Suppressor macrophage (primary cell): ENCODE measurements at places on chromosomes 5 and 9.

DNA sequence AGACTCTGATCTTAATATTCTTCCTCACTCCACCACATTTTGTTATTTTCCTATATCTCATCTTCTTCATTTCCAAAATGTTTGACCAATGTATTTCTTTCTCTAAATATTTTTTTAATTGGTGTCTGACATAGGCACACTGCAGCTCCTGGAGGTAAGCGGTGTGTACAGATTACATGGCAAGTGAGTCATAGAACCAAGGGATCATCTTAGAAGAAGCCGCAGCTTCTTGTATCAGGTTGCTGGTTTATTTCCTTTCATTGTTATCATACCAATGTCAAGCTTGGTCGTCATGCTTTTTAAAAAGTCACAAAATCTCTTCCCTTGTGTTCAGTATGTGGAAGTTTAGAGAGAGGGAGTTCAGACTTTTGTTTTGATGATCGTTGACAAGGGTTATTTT lies 526.1 kb upstream of the CDH18 start:
- no peak for DNase-seq

- DNase-seq: no peak
These were observed 4.3 kb downstream of the SPATA24 start for GRCh38 chr5:139399501-139400121.

GRCh38 chr9:89051421-89052025 lies 60.3 kb downstream of the S1PR3 start:
- DNase-seq: no peak

DNA sequence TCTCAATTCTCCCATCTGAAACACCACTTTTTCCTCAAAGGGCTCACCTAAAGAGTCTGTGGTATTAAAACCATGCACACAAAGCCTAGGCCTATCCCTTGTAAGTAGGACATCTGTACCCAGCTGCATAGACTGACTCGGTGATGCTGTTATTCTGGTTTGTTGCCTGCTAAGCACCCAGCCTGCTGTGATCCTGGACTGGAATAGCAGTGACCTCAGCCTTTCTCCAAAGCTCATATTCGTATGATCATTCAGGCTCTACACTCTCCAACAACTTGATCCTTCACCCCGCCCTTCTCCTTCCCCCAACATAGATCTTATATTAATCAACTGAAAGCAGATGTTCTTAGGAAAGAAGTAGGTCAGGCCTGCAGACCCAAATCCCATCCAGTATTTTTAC lies 81.4 kb upstream of the WWC1 start:
- DNase-seq: no peak

- DNase-seq: peak; percentile 15
These were observed 730 bp downstream of the WWC1 start for GRCh38 chr5:168291964-168292785.

GRCh38 chr9:108903420-108904103 lies 30.4 kb downstream of the ELP1 start:
- DNase-seq: no peak

DNA sequence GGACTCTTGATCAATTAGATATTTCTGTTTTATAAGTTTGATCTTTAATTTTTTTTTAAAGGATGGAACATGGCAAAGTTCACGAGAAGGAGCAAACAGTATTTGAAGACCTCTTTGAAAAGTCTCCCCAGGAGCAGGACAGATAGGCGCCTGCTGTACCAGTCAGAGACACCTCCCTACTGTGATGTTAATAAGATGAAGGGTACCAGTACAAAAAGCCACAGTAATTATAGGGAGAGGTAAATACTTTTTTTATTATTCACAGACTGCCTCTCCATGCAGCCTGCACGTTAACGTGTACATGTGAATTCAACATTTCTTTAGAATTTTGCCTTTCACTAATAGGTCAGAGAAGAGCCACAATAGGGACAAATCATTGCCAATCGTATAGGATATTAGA lies 146.5 kb upstream of the CDH6 start:
- DNase-seq: no peak

DNA sequence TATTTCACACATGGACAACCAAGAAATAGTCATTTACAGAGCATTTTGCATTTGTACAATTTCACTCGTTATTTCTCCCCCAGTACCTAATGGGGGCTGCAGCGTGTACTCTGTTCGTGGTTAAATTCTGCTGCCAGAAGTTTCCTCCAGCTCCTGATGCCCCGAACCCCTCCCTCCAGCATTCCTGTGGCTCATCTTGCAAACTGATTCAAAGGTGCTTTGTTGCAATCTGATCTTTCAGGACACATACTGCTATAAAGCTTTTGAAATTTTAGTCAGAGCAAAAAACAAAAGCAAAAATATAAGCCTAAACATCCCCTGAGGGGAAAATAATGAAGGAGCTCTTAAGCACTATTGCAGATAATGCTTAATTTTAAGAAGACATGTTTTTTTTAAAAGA lies 27.7 kb downstream of the UBLCP1 start:
- no peak for DNase-seq

DNA sequence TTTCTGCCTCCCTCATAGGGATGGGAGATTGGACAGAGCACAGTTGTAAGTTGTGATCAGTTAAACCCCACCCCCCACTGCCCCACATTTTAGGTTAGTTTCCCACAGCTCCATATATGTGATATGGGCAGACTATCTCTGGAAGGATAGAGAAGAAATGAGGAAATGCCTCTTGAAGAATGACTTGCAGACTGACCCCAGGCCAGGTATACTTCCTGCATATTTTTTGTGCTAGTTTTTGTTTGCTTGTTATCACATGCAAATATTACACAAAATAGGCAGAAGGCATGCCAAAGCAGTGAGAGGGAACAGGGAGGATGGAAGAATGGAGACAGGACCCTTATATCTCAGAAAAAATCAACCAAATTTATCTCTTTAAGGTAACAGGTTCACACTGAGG lies 10.1 kb upstream of the GLRX start:
- no peak for DNase-seq

GRCh38 chr5:168592014-168592368 lies 12.8 kb upstream of the PANK3 start:
- no peak for DNase-seq
